ENCODE measurements at places on chromosomes 1 and 21.

- no peak for DNase-seq
Measured at GRCh38 chr1:26020941-26021646, 481 bp upstream of the EXTL1 start.

DNA sequence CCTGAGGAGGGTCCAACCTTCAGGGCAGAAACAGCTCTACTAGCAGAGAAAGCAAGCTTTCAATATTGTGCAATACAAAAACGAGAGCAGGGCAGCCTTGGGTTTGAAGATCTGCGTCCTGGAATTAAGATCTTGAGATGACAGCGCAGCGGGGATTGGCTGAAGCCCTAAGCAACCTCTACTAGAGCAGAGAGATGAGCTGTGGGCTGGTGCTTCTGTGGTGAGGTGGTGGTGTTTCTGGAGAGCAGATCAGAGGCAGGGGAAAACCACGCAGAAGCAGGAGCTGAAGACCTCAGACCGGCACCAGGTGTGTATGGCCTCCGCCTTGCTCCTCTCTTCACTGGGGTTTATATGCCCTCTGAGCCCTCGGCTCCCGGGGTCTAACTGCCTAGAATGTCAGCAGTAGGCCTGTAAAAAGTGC is 12.5 kb downstream of the TRAF3IP3 start:
- DNase-seq, result no peak

- no peak for DNase-seq
Measured at GRCh38 chr1:85289848-85290335, 13.5 kb upstream of the BCL10 start.

- DNase-seq, result no peak
Measured at GRCh38 chr1:242745079-242745478, 220.6 kb upstream of the PLD5 start.

- DNase-seq, result no peak
Measured at GRCh38 chr21:34131586-34131985, 58.2 kb downstream of the MRPS6 start.

DNA sequence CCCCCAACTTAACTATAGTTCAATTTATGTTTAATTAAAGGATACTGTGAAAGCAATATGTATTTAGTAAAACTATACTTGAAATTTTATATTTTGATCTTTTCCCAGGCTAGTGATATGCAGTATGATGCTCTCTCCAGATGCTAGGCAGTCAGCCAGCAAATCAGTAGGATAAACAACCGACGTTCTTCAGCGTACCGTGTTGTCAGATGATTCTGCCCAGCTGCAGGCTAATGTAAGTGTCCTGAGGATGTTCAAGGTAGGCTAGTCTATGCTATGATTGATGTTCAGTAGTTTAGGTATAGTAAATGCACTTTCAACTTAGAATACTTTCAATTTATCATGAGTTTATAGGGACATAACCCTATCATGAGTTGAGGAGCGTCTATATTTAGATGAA is 762.6 kb downstream of the MRPL39 start:
- no peak for DNase-seq

- no peak for DNase-seq
Measured at GRCh38 chr21:24470852-24471251, 1136.4 kb downstream of the MRPL39 start.

GRCh38 chr1:238675221-238675620 is 711.1 kb upstream of the CHRM3 start:
- no peak for DNase-seq

DNA sequence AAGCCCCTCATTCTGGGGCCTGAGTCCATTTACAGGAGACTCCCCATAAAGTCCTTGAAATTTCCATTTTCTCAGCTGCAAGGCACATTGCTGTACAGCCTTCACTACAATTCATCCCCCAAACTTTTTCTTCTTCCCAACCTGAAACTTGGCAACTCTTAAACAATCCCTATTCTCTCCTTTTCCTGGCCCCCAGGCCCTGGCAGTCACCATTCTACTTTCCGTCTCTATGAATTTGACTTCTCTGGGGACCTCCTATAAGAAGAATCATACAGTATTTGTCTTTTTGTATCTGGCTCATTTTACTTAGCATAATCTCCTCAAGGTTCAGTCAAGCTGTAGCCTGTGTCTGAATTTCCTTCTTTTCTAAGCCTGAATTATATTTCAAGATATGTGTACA is 332.9 kb downstream of the PCP4 start:
- DNase-seq, result no peak

DNA sequence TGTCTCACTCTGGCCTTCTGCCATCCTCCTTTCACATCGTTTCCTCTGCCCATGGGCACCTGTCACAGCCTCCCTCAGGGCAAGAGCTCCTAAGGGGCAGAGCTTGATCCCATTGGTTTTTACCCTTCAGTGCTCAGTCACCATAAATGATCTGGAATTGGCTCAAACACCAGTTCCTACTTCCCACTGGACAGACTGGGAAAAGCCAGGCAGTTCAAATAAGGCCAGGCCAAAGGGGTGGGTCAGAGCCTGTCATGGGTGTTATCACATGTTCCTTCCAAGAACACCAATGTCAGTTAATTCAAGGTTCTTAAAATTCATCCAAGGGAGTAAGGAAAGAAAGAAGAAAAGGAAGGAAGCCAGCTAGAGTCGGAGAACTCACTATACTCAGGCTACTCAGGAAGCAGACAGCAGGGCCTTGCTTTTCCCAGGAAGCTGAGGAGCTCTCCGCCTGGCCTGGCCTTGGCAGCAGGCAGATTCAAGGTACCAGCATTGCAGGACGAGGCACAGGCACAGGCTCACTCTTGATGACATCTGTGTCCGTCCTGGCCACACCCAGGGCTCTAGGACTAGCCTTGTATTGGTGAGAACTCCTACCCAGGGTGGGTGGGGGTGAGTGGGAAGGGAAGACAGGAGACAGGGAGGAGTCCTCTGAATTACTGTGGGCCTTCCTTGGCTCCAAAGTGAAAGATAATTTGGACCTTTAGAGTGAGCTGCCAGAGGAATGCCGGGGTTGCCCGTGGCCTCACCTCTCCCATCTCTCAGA is 32.2 kb upstream of the ARTN start:
- DNase-seq, result peak; percentile 10

DNA sequence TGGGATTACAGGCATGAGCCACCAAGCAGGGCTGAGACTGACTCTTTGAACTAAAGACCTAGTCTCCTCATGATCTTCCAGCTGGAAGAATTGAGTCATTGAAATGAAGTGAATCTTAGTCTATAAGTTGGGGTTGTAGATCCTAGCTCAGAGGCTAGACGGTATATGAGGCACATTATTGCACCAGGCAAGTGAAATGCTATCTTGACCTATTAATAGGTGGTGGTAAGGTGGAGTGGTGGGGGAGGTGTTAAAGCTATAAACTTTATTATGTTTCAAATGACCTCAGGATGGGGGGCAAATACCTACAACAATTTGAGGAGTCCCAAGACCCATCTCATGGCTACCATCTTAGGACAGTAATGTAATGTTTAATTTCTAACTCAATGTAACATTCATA is 36.8 kb upstream of the SLC16A1 start:
- no peak for DNase-seq

DNA sequence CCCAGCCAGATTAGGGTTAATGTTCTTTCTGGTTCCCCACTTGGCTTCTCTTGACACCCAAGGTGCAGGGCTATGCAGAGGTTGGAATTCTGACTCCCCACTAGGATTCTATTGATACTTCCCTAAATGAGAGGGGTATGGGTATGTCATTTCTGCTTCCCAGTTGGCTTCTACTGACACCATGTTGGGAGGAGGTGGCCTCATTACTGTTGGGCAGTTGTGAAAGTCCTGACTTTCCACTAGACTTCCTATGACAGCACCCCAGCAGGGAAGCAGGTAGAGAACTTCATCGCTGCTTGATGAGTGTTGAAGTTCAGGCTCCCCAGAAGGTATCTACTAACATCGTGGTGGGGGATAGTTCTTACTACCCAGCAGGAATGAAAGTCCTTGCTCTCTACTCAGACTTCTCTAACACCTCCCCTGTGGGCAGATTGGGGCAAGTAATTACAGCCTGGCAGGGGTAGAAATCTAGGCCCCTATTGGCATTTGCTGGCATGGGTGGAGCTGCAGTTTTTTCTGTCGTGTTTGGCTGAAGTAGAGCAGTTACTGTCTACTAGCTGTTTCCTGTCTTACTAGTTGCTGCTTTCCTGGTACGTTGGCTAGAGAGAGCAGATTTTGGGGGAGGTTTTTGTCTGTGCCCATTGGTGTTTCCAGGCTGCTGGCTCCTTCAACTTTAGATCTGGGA is 41.5 kb downstream of the ZYG11B start:
- DNase-seq, result no peak

DNA sequence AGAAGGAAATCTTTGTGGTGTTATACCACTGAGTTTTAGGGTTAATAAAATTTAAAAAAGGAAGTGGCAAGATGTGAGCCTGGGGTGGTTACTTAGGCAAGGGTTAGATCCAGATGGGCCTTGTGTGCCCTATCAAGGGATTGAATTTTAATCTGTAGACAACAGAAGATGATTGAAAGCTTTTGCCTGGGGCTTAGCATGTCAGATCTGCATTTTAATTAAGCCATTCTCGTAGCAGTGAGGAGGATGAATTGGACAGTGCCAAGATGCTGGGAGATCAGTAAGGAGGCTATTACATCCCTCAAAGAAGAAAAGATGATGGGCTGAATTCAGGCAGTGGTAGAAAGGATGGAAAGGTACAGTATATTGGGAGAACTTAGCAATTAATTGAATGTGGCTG is 42.3 kb downstream of the HMGB4 start:
- no peak for DNase-seq

DNA sequence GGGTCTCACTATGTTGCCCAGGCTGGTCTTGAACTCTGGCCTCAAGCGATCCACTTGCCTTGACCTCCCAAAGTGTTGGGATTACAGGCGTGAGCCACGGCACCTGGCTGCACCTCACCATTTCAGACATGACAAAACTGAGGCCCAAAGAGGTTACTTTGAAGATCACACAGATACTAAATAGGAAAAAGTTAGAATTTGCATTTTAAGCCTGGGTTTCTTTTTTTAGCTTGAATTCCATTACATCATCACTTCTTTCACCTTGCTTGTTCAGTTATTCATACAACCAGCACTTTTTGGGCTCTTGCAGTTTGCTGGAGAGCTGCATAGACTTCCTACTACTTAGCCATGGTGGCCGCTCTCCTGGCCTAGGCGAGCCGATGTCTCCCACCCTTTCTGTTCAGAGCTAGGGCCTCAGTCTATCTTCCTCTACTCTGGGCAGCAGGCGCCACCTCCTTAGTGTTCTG is 16.3 kb upstream of the CD2 start:
- DNase-seq, result no peak

DNA sequence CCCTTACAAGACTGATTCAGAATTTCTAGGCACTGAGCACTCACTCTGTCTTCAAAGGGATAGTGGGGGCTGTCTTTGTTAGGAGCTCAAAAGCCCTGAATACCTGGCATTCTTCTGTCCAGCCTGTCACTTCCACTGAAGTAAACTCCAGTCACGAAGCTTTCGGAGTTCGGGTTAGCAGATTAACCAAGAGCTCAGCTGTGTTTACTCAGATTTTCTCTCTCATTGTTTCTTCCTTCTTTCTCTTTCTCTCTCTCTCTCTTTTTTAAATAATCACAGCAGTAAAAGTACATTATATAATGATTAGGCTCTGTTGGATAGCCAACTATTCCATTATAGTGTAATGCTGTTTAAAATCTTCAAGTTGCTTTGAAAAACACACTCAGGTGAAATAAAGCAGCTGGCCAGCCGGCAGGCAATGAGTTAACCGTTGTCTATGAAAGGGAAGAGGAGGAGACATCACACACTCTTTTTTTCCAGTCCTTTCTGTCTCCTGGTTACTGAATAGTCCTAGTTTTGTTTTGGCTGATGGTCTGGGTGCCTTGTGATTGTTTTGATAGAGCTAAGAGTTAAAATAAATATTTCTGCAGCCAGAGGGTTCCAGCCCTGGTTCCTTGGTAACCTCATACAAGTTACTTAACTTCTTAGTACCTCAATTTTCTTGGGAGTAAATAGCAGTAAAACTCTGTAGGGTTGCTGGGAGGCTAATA is 89.8 kb downstream of the ADSS2 start:
- no peak for DNase-seq

DNA sequence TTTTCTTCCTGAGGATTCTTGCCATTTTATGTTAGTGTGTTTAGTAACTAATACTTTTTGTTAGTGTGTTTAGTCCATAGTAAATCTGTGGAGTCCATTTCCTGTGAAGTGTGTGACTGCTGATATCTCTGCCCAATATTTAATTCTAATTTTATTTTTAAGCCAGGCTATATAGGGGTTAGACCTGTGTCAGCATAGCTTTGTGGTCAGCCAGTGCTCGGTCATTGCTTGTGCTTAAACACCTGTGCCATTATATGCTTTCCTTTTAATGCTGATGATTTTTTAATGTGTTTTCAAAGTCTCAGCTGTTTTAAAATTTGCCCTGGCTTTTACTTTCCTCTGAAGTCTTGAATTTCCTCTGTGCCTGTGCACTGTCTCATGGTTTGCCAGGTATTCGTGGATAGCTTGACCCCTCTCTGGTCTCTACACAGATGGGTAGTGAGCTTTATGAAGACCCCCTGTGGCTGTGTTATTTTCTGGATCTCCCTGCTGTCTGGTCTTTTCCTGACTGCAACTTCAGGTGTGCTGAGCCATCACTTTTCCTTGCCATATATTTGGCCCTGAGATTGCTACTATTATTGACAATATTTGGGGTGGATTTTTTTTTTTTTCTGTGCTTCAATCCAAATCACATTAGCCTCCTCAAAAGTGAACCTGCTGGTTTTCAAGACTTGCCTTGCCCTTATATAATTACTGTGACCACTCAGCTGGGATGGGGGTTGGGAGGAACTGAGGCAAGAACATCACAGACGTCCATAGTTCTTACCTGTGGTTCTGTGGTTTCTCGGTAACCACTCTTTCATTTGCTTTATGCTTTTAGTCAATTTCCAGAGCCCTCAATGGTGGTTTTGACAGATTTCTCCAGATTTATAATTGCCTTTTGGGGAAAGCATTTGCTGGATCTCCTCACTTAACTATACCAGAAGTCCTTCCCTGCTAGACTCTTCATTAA is 59.6 kb downstream of the RPS6KC1 start:
- no peak for DNase-seq

DNA sequence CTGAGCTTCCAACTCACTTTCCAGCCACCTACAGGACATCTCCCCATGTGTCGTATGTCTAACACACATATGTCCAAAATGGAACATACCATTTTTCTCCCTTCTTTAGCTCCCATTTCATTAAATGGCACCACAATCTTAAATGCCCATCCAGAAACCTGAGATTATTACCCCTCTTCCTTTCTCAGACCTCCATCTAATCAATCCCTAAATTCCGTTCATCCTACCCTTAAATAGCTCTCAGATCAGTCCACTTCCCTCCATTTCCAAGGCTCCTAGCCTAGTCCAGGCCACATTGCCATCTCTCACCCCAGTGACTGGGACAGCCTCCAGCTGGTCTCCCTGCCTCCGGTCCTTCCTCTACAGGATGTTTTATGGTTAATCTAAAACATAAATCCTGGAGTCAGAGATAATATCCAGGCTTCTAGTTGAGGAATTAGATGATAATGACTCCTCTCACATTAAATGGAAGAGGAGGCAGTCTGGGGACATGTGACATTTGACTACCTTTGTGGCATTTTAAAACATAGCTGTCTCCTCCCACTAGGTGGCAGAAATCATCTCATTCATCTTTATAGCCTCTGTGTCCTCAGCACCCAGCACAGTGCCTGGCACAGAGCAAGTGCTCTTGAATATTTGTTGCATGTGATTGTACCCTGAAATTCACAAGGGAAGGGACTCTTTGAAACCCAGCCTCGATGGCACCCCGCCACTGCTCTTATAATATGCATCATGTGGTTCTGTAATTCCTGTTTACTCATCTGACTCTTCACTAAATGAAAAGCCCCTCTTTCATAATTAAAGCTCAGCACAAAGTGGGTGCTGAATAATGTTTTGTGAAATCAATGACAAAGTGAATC is 102.3 kb downstream of the TMEM53 start:
- peak; percentile 61 for DNase-seq

GRCh38 chr1:40257313-40257687 is 736 bp upstream of the ZMPSTE24 start:
- no peak for DNase-seq

GRCh38 chr1:101463195-101463594 is 226.4 kb downstream of the S1PR1 start:
- no peak for DNase-seq

All from hematopoietic multipotent progenitor cell treated with erythropoietin and hydrocortisone succinate and interleukin-3 and kit ligand, for 15 days (in vitro differentiated cells).